ENCODE measurements at places on chromosomes 2 and 18.

DNA sequence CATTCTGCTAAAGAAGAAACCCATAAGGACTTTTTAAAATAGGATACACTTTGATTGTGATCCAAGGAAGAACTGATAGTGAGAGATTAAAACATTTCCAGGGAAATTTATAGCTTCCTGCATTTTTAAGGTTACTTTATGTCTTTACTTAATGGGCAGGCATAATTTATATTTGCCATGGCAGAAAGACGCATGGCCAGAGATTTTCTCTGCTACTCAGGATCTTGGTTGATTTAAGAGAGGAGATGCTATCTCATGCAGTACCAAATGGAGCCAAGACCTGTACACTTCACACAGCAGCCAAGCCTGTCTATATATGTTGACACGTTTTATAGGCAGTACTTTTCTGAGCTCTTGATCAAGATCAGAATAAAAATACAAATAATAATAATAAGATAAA is 60.9 kb upstream of the NT5C1B start:
- DNase-seq, result no peak

DNA sequence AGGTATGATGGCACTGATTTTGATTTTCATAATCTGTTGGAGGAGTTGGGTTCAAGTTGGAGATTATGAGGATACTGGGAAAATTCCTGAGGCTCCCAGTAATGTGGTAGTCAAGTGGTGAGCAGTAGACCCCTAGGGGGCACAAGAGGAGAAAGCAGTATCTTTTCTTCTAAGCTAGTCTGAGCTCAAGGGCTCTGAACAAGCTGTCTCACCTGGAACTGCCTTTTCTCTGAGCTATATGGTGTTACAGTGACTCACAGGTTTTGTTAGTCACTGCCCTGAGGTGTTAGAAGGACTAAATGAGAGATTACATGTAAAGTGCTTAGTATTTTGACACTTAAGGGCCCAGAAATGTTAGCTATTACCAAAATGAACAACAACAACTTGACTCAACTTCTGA is 42.2 kb downstream of the CD302 start:
- DNase-seq, result no peak

DNA sequence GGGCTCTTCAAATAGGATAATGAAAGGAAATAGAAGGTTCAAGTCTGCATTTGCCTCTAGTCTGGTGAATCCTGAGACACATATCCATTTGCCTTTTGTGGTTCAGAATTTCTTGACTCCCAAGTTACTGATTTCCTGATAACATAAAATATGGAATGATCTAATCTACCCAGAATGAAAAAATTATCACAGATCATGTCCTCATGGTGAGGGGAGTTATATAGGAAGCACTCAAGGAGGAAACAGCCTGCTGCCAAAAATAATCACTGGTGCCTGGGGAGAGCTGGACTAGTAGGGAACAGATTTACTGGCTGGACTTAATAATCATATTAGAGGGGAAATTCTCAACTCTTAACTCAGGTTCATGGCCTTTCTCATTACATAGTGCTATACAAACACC is 95.5 kb upstream of the STK17B start:
- DNase-seq, result no peak

GRCh38 chr2:38171208-38171855 is 95.4 kb upstream of the CYP1B1 start:
- no peak for DNase-seq

DNA sequence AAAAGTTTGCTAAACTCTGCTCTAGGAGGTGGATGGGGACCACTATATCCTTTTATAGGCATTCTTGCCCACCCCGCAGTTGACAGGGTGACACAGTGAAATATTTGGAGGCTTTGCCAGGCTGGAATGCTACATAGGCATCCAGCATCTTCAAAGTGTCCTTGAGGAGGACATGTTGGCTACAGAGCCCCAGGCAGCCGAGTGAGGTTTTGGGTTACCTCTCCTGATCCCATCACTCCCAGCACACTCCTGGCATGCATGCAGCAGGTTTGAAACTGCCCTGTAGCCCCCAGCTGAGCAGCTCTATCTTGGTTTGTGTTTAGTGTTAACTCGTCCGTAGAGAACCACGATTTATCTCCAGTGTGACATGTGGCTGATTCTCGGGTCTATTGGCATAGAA is 7.3 kb downstream of the FOSL2 start:
- no peak for DNase-seq

DNA sequence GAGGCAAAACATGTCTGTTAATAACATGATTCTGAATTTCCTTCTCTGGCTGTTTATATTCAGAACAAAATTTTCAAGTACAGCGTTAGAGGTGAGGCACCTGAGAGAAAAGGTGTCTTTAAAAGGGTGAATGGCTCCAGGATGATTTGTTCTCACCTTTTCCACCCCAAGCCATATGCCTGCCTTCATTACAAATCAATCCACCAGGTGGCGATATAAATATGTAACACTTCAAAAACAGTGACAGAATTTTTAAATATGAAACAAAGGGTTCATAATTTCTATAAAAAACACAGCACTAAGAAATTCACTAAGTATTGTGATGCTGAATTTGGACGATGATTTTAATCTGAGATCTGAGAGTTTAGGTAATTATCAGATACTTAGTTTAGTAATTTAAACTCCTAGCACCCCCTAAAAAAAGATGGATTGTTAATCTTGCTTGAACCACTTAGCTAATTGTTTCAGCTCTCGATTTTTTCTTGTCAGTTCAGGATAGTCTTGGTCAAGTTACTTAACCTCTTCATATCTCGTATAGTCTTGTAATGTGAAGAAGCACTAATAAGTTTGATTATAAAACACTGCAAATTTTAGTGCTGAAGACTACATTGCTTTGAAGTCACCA is 528.8 kb downstream of the CPS1 start:
- DNase-seq, result no peak

DNA sequence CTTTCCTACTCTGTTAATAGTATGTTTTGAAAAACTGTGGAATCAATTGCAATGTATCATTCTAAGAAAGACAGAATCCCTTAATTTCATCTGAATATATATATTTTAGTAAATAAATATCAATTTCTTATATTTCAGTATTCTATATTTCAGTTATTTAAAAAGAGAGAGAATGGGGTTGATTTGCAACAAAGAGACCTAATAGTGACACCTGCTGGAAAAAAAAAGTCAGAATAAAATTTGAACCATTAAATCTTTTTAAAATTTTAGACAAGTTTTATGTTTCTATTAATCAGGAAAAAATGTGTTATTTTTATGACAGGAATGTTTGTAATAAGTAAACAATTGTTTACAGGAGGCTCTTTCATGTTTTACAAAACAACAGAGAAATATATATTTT is 20.7 kb upstream of the CCNT2 start:
- no peak for DNase-seq

DNA sequence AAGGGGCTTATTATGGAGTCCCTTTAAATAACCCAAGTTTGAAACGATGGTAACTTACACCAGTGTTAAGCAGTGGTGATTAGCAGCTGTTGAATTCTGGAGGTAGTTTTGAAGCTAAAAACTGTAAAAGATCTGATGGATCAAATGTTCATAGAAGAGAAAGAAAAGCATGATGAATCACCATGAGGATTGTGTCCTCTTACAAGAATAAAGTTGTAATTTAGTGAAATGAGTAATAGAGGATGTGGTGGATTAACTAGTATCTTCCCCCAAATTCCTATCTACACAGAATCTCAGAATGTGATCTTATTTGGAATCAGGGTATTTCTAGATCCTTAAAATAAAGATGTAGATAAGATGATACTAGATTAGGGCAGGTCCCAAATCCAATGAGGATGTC is 1138.2 kb upstream of the TMEFF2 start:
- no peak for DNase-seq

GRCh38 chr2:46306330-46306751 is 9.1 kb downstream of the EPAS1 start:
- no peak for DNase-seq

DNA sequence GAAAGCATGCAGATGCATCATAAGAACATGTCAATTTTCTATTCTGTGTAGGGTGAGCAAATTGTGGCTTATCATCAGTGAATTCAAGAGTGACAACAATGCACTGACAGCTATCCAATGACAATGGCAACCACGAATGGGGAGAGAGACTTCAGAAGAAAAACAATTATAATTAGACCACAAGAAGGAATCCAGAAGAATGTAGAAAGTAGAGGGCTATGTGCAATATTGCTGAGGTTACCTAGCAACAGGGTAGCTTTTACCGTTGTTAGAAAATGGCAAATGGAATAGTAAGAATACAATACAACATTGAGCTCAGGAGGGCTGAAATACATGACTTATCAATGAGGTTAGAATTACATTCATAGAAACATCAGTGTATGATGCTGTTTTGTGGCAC is 71.1 kb upstream of the SESTD1 start:
- DNase-seq, result no peak

- no peak for DNase-seq
Observed at GRCh38 chr2:140586379-140586778, 1544.4 kb downstream of the LRP1B start.

DNA sequence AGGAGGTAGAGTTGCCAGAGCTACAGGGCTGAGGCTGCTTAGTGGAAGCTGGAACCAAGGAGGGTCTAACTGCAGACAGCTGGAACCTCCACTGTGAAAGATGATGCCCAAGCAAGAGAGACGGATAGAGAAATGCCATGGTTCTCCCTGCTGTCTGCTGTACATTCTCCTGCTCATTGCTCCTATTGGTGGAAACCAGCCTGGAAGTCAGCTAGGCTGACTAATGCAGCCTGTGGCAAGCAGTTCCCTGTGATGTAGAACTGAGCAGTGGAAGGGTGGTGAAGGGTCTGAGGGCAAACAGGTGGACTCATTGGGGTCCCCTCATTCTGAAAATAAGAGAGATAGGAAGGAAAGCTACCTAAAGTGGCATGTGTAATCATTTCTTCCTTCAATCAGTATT is 563.6 kb downstream of the SLC4A3 start:
- no peak for DNase-seq

- DNase-seq, result no peak
Observed at GRCh38 chr2:136718273-136718672, 47.1 kb upstream of the THSD7B start.

GRCh38 chr2:4139316-4139715 is 435.9 kb downstream of the DCDC2C start:
- DNase-seq, result no peak

DNA sequence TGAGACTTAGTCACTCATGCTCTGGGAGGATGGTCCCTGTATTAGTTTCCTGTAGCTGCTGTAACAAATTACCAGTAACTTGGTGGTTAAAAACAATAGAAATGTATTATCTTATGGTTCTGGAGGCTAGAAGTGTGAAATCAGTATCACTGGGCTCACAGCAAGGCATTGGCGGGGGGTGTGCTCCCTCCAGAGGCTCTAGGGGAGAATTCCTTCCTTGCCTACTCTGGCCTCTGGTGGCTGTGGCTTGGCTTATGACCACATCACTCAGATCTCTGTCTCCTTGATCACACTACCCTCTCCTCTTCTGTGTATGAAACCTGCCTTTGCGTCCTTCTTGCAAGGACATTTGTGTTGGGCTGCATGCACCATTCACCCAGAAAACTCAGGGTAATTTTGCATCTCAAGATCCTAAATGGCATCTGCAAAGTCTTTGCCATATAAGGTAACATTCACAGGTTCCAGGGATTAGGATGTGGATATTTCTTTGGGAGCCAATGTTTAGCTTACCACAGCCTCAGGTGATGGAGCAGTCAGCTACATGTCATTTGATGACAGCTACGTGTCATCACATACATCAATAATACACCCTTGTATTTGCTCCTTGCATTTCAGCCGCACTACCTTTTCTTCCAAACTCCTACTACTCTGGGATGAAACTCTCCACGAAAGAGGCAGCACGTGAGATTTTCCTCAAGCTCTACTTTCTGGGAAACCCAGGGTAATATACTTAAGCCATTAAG is 49.6 kb upstream of the POU3F3 start:
- DNase-seq, result no peak

- no peak for DNase-seq
Observed at GRCh38 chr2:145000376-145000775, 480.5 kb upstream of the ZEB2 start.

DNA sequence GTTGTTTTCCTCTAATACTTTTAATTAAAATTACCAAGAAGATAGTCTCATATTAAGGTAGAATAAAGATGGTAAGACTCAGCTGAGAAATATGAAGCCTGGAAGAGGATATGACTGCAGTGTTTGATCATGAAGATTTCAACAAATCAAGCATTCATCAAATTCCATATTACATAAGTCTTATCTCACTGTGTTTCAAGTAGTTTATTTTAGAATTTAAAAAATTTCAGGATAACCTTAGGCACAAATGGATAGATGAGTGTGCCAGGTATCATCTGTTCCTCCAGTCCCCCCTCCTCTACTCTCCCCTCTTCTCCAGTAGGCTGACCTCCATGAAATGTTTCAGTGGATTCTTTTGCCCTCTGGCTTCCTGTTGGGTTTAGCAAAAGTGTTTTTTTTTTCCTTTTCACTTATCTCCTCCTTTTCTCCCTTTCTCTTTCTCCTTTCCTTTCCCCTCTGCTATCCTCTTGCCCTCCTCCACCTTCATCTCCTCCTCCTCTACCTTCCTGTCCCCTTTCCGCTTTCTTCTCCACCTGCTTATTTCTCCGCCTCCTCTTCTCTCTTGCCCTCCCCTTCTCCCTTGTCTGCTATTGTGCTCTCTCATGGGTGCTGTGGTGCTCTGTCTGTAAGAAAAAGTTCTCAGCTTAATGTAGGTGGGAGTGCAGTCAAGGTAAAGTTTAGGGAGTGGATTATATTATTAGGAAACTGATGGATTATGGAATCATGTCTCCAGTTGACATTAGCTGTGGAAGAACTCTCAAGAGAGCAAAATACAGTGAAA is 72.8 kb downstream of the ABI2 start:
- no peak for DNase-seq

DNA sequence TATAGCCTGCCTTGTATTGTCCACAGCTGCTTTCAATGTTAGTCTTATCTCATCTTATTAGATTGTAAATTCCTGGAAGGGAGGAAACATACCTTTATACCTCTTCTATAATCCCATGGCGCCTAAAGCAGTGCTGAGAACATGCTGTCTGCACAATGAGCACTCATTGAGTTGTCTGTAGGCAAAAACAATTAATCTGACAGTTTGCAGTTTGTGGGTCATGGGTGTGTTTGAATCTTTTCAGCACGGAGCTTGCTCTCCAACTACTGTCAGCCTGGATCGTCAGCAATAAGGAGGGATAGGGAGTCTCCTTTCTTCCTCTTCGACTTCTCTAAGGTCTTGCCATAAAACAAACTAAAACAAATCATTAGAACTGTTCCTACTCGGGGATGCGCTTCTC is 26.5 kb upstream of the GREB1L start:
- DNase-seq, result no peak

- no peak for DNase-seq
Observed at GRCh38 chr2:20536619-20537422, 89.9 kb downstream of the RHOB start.

DNA sequence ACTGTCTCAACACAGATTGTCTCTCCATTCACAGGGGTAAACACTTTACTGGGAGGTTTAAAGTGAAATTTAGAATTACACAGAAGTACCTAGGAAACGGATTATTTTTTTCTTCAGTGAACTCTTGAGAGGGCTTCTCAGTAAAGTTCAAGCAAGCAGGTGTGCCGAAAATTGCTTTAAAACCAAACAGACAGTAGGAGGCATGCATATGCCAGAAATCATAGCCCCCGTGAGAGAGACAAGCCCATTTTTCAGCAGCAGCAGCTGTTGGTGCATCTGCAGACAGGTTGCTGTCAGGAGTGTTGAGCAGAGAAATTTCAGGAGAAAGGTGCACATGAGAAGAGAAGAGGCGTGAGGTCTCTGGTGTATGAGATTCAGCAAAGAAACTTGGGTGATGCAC is 2115.5 kb upstream of the CELF4 start:
- DNase-seq, result no peak
